H9 (cell line): ENCODE measurements at places on chromosomes 3 and 15.
A peak's percentile ranks its signal among the peaks of the same experiment; 100 is the strongest.

DNA sequence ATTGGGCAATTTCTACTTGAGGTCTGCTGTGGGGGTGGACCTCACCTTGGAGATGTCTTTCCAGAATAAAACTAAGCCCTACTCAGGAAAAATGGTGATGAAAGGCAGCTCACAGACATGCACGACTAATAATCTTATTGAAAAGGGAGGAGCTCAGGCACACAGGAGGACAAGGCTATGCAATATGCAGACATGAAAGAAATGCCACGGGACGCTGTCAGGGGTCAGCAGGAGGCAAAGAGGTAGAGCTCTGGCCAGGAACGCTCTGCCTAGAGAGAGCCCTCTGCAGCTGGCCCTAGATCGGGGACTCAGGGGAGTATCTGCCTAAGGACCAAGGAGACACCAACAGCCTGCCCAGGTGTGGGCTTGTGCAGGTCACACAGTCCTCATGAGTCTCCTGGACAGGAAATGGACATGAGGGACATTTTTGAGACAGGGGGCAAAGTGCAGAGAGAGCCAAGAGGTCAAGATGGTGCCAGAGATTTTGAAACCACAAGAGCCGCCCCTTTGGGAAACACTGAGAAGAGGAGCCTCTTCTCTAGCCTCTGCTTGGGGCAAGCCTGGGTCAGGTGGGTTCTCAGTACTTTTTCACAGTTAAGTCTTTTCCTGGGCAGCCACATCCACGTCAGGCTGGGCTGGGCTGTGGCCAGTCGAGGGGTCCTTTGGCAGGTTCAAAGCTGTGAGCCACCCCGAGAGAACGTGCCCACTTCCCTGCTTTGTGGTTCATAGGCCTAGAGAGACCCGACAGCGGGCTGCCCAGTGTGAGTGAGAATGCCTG lies 23.2 kb downstream of the EAF1 start:
- no peak for DNase-seq

GRCh38 chr15:53586799-53587198 lies 172.7 kb downstream of the WDR72 start:
- peak; percentile 81 for DNase-seq

- no peak for DNase-seq
Observed at GRCh38 chr3:120765830-120766493, 23.4 kb downstream of the GTF2E1 start.

DNA sequence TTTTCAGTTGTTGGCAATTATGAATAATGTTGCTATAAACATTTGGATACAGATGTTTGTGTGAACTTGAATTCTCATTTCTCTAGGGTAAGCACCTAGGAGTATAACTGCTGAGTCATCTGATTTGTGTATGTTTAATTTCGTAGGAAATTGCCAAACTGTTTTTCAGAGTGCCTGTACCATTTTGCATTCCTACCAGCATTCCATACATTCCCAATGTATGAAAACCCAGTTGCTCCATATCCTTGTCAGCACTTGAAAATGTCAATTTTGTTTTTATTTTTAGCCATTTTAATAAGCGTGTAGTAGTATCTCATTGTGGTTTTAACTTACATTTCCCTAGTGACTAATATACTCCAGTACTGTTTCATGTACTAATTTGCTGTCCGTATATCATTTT lies 98.5 kb upstream of the TSC22D2 start:
- no peak for DNase-seq

- no peak for DNase-seq
Observed at GRCh38 chr3:87674397-87675161, 384.2 kb downstream of the CGGBP1 start.

- DNase-seq: no peak
Observed at GRCh38 chr15:66593219-66593780, 27.5 kb upstream of the LCTL start.

DNA sequence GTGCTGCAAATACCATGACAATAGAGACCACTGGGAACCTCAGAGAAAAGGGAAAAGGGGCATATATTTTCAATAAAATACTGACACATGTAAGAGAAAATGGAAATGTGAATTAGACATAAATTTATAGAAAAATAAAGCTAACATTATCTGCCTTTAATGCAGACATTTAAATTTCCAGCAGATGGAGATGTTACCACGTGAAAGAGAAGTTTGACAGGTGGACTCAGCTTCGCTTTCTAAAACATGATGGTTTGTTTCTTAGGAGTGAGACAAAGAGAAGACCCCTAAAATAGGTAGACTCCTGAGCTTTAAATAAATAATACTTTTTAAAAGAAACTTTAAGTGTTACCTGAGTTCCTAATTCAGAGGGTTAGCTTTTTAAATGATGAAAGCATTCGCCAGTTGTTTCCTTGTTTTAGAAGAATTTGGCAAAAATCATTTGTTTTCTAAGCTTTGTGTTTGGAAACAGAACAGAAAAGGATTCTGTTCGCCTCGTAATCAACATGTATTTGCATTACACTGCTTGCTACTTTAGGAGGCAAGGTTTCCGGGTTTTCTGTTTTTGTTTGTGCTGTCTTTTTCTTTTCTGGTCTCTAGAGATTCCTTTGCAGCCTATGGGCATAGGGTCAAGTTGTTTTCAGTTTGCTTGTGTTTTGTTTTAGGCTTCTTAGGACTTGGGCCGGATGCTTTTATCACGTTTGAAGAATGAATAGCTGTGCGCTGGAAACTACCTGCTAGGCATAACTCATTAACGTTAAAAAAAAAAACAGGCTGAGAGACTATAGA lies 271.4 kb downstream of the THSD4 start:
- peak; percentile 39 for DNase-seq

DNA sequence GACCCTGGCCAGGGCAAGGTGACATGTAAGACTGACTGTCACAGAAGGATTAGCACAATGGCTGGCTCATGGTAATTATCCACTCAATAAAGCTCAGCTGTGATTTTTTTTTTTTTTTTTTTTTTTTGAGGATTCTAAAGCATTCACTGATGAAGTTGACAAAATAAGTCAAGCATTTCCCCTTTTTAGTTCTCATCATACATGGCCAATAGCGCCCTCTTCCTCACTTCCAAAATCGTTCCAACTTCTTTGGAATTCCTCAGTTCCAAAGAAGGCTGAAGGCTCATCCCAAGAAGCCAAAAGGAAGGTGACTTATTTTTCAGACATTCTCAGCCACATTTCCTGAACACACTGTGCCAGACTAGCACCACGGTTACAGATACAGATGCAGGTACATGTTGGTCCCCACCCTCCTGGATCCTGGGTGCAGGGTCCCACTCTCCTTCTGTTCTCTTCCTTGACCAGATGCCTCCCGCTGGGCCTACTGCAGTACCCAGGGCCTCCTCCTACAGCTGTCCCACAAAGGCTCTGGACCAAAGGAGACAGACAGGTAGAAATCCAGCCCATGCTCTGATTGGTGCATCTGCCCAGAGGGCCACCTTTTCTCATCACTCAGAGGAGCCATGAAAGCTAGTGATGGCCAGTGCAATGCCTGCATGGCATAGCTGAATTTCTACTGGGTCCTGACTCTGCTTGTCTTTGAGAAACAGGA lies 202.6 kb downstream of the UACA start:
- peak; percentile 18 for DNase-seq

DNA sequence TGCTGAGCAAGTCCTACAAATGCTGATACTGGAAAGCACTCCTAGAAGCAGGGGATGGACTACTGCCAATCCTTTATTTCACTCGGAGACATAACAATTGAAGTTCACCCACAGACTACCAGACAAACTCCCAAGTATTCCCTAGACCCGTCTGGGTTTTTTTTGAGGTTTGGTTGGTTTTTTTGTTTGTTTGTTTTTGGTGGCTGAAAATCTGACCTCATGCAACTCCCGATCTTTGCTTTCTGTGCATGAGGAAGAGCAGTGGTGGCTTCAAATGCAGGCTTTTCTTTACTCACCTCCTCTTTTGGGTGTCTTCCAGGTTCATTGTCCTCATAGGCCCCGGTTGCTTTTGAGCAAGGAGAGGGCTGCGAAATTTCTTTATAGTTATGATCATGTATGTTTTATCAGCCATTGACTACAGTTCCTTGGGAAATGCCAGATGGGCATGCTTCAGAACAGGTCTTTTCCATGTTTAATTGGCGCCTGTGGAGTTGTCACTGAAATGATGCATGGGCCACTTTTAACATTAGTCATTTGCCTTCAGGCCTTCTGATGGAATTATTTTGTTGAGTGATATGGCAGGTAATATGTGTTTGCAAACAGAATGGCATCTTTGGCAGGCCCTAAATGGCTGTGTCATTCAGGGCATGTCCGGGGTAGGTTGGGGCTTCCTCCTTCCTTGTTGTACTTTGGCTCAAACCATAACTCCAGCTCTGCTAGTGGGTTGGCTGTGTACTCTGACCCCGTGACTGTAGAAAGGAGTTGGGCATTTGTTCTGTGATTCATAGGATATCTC lies 81.3 kb upstream of the ZBED2 start:
- DNase-seq: no peak

GRCh38 chr3:143643905-143644304 lies 204.4 kb downstream of the SLC9A9 start:
- no peak for DNase-seq

DNA sequence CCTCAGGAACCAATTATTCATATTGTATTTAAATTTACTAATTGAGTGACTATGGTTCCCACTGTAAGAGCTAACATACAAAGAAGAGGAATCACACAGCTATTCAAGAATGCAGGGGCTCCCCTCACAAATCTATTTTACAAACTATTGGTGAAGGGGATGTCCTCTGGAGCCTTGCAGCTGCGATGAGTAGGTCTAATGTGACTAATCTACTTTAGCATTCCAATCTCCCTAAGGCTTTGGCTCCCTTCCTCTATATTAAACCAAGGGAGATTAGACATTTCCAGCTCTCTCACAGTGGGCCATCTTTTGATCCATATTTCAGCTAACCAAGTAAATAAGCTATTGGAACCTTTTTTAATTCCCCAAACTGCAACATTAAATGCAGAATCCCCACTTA lies 514.2 kb upstream of the BCHE start:
- no peak for DNase-seq

DNA sequence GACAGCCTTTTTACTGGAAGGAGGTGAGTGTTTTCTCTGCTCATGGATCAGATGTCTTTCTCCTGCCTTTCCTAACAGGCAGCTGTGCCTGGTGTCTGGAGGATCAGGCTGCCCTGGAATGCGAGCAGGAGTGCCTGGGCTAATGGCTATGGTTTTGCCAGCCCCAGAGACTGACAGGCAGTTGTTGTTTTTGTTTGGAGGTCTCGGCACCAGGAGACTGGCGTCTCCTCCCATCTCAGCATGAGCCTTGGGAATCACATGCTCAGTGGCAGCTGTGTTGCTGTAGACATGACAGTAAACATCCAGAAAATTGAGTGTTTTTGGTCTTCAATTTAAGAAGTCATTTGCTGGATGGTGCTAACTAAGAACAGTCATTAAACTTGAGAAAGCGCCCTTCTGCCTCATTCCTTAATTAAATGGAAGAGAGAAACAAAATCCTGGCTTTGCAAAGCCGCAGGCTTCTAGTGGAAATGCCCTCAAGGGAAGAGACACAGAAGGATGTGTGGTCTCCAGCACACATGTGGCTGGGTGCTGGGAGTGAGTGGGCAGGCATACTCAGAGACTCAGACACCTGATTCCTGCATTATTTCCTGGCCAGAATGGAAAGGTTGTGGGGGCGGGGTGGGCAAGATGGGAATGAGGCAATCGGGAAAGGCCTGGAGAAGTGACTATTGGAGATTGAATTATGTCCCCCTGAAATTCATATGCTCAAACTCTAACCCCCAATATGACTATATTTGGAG lies 97.0 kb upstream of the NMNAT3 start:
- DNase-seq: peak; percentile 77

DNA sequence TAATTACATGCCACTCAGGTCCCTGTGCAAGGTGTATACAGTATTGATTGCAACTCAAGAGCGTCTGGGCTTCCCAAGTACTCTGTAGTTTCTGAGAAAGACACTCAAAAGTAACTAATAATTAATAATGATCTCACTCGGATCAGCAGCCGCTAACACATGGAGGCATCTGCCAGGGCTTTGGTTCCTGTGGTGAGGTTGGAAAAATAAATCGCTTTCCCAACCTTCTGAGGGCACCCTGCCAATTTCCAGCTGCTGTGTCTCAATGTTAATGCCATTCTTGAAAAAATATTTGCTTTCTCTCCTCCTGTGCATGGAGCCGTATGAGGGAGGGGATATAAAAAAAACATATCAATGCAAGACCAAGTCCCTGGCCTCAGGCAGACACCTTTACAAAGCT lies 116.5 kb upstream of the SLC2A2 start:
- DNase-seq: no peak

- no peak for DNase-seq
Observed at GRCh38 chr3:31077826-31078225, 183.4 kb upstream of the GADL1 start.

DNA sequence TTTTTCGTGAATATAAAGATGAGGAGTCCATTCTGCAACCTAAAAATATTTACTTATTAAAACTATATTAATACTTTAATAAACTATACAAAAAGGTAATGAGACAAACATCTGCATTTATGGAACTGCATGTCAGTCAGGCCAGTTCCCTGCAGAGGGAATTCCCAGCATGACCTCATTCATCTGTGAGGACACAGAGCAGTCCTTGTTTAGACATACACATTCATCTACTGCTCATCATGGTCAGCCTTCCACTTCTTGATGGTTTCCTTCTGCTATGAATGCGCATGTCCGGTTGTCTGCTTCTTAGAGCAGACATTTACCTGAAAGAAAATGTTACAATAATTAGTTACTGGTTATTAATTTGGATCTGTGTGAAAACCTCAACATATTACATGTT lies 3.3 kb upstream of the ACTR8 start:
- no peak for DNase-seq

- no peak for DNase-seq
Observed at GRCh38 chr3:191414732-191415131, 46.2 kb upstream of the PYDC2 start.

DNA sequence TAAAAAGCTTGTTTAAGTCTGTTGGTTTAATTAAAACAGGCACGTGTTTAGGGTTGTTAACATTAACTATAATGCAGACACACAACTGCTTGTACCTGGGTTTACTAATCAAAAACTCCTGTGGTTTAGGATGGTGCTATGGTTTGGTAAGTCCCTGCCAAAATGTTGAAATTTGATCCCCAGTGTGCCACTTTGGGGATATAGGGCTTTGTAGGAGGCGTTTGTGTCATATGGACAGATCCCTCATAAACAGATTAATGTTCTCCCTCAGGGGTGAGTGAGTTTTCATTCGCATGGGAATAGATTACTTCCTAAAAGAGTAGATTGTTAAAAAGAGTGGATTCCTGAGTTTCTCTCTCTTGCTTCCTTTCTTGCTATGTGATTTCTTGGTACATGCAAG lies 18.7 kb upstream of the GK5 start:
- DNase-seq: no peak

DNA sequence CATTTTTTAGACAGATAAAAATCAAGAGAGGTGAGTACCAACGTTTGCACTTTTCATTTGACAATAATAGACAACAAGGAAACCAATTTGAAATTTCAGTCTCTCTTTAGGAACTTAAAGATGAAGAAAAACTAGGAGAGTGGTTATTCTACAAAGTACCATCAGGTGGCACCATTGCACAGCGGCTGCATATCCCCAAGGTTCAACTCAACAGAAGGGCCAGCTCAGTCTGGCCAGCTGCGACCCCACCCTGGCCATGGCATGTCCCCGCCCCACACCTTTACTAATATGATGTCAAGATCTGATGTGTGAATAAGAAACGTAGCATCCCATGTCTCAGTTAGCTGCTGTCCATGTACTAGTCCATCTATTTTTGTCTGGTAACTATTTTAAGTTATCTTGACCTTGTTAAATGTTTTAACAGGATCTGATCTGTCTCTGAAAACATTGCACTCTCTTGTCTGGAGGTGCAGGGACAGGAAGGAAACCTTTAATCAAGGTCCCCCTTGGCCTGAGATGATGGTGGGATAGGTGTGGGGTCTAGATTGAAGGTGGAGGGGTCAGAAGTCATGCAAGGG lies 35.5 kb upstream of the CGNL1 start:
- DNase-seq: peak; percentile 64

GRCh38 chr3:174255454-174255853 lies 603.7 kb upstream of the NAALADL2 start:
- no peak for DNase-seq
